ENCODE measurements at places on chromosomes 11 and 22. TPM values are rescaled to one million over a fixed set of nuclear protein-coding genes. Genes with fewer than 3 reads are reported as not detected.

The HBD gene
- total RNA-seq, result 6.2 TPM

The ADM2 gene
- total RNA-seq, result not detected

The CCDC157 gene
- total RNA-seq, result 0.50 TPM

The PHLDA2 gene
- total RNA-seq, result 0.57 TPM

The BTBD18 gene
- total RNA-seq, result not detected

The CSF2RB gene
- 1.7 TPM for total RNA-seq

The EMID1 gene
- total RNA-seq, result 1.3 TPM

The API5 gene
- total RNA-seq, result 38.3 TPM

The KRTAP5-10 gene
- not detected for total RNA-seq

The TUBA8 gene
- total RNA-seq, result 108 TPM

- DNase-seq, result no peak
These were observed 1.3 kb downstream of the TP53I11 start for GRCh38 chr11:44949160-44950030.

DNA sequence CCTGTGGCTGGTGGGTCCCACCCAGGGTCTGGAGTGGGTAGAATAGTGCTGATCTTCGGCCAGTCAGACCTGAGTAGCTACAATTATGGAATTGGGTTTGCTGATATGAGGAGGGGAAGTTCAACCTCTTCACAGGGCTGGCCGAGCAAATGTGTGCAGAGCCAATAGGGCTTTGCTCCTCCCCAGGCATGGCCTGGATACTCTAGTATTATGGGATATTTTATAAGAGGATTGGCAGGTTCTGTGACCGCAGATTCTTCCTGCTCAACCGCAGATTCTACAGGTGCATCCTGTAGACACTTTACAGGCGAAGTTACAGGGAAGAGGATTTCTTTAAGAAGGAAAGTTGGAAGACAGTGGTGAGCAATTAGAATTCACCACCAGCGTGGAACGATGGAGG is 44.3 kb downstream of the TBC1D22A start:
- no peak for DNase-seq

DNA sequence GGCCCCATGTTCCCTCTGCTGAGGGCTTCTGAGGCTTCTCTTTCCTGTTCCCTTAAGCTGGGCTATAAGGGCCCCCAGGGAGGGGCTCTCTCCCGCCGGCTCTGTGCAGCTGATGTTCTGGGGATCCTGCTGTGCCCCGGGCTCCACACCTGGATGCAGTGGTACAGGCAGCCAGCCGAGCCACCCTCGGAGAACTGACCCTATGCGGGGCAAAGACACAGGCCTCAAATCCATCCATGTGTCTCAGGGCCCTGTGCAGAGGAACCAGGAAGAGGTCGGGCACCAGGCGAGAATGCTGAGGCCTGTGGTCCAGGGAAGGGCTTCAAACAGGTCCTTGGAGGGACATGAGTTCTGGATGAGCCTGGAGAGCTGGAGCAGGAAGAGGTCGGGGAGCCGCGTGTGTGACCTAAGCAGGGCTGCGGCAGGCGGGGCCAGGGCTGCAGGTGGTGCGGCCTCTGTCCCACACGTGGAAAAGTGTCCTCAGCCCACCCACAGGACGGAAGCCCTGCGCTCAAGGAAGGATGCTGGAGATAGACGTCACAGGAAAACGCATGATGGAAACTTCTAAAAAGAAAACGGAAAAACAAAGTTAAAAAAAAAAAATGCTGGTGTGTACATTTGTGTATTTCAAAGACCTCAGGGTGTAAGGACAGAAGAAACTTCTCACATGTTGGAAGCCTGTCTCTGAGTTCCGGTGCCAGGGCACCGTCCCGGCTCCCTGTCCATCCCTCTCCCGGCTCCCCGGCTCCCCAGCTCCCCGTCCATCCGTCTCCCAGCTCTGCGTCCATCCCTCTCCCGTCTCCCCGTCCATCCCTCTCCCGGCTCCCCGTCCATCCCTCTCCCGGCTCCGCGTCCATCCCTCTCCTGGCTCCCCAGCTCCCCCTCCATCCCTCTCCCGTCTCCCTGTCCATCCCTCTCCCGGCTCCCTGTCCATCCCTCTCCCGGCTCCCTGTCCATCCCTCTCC is 1149.2 kb downstream of the BRD1 start:
- DNase-seq, result no peak

- DNase-seq, result no peak
These were observed 124.2 kb upstream of the SEZ6L start for GRCh38 chr22:26045051-26045450.

DNA sequence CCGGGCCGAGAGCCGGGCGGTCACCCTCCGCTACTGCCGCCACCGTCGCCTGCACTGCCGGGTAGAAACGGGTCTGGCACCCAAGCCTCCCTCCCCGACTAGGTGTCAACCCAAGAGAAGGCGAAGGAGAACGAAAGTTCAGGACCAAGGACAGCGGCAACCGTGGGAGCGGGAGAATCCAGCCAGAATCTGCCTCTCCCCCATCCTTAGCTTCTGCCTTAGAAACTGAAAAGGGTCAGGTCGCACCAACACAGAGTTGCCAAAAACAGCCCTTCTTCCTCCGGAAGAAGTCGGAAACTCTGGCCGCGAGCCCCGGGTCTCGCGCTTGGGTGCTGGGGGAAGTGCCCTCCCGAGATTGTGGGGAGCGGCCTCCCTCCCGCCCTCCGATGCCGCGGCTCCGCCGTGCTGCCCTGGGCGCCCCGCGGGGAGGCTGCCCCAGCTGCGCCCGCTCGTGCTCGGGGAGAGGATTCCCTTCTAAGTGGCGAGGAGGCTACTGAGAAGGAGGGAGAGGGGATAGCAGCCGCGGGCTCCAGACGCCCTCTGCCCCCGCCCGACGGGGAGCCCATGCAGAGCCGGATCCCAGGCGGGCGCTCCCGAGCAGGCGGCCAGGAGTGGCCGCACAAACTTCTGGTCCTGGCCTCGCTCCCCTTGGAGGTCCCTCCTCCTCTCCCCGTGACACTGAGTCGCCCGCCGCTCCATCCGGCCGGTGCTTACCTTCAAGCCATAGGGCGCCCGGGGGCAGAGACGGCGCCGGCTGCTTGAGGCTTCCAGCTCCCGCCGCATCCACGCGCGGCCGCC is 637 bp downstream of the DRD2 start:
- peak; percentile 70 for DNase-seq

GRCh38 chr22:30396871-30397655 is at the start of gene SEC14L2:
Gene SEC14L2 (plus strand): TSS chr22:30397018. CDS start chr22:30397117, 99 bp downstream.
- DNase-seq, result peak; percentile 80

DNA sequence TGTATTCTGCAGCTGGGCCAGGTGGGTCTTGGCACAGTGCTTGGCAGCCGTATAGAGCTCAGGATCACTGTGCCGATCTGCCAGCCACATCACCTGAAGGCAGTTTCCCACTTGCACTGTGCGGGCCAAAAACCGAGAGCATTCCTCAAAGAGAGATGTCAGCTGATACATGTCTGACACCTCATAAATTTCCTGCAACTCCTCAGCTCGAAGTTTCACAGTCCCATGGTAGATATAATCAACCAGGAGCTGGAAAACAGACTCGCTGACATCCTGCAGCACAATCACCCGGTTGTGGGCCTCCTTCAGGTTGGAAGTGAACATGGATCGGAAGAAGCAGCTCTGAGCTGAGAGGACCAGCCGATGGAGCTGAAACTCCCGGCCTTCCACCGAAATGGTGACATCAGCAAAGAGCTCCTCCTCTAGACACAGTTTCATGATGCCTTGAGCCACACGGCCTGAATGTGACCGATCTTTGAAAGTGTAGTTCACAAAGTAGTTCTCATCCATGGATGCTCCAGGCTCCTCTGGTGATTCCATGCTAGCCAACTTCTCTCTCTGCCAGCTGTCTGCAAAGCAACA is 1.2 kb downstream of the KBTBD4 start:
- peak; percentile 7 for DNase-seq

DNA sequence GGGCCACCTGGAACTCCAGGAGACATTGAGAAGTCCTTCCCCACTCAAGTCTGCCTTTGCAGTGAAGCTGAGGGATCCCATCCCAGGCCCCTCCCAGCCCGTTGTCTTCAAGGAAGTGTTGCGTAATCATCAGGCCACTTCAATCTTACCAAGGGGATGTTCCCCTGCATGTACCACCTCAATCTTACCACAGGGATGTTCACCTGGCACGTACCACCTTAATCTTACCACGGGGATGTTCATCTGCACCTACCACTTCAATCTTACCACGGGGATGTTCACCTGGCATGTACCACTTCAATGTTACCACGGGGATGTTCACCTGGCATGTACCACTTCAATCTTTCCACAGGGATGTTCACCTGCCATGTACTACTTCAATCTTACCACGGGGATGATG is 108.0 kb upstream of the SYN3 start:
- no peak for DNase-seq

DNA sequence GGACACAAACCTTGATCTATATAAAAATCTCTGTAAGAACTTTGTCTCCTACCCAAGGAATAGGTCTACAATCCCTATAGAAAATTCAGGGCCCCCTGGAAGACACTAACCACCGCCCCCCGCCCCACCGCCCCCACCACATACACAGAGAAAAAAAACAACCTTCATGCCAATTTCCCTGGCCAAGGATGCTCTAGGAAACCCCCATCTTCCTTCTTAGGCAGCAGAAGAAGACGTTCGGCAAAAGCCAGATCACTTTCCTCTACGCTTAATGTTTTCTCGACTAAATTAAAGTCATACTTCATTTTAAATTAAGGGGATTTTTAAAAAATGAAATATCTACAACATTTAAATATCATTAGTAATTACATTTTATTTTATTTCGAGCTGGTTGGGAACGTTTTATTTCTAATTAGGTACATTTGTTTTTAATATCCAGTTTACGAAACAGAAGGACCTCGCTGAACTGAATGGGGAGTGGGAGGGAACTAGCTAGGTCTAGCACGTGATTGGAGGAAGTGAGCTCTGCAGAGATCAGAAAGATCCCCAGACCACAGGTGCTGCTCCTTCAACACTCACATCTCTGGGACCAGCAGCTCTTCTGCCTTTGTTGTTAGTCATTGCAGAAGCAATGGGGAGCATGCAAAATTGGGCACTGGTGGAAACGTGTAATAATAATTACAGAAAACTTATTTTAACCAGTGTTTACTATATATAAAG is 472.3 kb downstream of the MN1 start:
- no peak for DNase-seq

DNA sequence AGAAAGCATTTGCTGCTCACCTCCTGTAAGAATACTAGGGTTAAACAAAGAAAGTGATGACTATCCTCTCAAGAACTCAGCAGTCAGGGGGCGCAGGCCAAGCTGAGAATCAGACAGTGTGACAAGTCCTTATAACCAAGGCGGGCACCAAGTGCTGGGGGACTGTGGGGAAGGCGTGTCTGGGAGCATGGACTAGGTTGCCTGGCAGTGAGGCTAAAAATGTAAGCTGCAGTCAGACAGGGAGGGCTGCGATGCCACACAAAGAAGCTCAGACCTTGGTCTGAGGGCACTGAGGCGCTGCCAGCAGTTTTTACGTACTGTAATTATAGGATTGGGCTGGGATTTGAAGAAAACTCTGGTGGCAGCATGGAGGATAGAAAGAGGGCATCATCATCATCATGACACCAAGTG is 73.7 kb downstream of the FLI1 start:
- DNase-seq, result no peak

DNA sequence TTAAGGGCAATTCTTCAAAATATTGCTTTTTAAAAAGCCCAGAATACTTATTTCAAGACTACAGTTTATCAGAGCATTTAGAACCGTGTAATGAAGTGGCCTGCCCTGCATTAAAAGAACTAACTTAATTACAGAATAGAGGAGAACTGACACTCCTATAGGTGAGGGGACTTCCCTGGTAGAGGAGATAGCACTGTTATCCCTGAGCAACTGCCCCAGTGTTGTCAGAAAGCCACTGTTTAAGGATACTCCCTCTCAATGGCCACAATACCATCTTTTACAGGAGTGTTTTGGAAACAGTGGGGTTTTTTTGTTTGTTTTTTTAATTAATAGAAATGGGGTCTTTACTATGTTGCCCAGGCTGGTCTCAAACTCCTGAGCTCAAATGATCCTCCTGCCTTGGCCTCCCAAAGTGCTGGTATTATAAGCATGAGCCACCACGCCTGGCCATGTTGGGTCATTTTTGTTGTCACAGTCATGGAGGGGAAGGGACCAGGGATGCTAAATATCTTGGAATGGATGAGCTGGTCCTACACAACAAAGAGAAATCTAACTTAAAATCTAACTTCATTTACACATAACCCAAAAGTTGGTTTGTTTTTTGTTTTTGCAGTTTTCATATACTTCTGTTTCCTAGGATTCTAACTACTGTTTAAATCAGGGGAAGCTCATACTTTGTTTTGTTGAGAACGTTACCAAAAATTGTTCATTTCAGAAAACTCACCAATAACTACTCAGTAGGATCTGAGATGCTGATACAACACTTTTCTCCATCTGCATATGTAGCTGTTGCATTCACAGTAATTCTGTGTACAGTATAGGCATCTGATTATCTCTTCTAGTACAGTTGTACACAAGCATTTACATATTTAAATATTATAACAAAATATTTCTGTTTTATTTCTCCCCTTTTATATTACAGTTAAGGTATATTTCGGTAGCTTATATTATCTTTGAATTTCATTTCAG is 8.1 kb downstream of the RPL27A start:
- DNase-seq, result no peak

- DNase-seq, result peak; percentile 82
These were observed 585 bp downstream of the ARHGEF12 start for GRCh38 chr11:120336641-120337354.

DNA sequence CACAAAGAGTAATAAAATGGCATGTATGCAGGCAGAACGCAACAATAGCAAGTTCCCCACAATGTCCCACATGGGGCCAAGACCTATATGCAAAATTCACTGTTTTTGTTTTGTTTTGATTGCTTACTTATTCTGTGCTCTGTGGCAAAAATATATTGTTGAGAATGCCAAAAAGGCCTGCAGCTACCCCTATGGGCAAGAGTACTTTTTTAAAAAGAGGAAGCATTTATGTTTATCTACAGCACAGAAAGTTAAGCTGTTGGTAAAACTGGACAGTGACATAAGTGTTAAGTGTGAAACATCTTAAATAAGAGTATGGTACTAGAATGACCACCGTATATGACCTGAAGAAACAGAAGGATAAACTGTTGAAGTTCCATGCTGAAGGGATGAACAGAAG is 301.9 kb upstream of the ZC3H12C start:
- no peak for DNase-seq

DNA sequence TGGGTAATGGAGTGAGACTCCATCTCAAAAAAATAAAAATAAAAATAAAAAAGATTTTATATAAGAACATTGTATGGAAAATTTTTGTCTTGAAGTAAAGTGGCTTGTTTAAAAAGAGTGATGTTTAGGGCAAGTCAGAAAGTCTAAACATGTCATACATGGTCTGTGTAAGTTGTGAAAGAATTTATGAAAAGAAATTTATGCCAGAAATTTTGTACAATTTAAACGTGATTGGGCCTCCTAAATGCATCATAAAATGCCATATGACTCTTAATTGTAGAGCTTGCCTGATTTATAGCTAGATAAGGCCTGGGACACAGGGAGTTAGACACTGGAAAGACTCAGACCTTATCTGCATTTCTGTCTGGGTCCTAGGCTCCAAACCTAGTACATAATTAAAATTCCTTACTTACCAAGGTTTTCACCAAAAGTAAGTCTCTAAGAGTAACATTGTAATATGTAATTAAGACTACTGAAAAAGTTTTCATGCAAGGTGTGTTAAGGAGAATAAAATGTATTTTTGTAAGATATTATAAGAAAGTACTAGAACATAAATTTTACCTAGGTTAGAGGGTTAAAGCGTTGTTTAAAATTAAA is 110.5 kb downstream of the AASDHPPT start:
- no peak for DNase-seq

- no peak for DNase-seq
These were observed 90.4 kb upstream of the YWHAH start for GRCh38 chr22:31853736-31854495.
